ENCODE measurements at places on chromosomes 3 and 15.

GRCh38 chr3:124557-125179 is 71.9 kb upstream of the CHL1 start:
- no peak for DNase-seq

DNA sequence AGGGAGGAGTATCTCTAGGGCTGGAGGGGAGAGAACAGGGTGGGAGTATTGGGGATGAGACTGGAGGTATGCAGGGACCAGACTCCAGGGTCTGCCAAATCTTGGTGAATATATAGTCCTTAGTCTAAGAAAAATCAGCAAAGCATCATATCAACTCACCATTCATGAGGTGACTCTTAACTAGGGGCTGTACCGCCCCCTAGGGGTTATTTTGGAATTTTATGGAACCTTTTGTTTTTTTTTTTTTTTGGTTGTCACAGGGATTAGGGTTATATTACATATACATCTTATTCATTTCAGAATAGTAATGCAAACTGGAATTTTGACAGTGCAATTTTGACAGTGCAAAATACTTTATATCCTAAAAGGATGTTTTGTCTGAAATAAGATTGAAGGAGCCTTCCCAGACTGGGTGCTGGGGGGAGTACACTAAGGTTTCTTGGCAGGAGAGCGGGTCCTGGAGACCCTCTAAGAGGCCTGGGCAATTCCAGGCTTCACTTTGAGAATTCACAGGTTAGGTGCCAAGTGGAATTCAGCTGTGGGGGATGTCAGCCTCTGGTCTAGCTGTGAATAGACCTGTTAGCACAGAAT is 7.5 kb downstream of the CMTM7 start:
- no peak for DNase-seq

GRCh38 chr15:75107516-75107907 is 84.1 kb downstream of the PPCDC start:
- DNase-seq = no peak

DNA sequence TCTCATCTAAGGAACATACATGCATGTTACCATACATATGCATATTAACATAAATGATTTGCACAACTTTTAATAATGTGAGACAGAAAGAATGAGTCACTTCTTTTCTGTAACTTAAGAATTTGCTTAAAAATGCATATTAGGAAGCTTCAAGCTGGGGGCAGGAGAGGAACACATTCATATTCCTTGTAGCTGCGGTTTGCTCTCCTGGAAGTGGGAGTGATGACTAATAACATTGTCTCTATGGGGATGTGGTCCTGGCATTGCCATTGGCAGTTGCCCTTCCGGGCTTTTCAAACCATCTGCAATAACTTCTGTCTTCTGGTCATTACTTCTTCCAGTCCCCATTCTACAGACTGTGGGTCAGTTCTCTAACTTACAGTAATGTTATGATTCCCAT is 15.6 kb downstream of the CHST2 start:
- DNase-seq = no peak

GRCh38 chr15:42037656-42038055 is 16.8 kb upstream of the PLA2G4E start:
- no peak for DNase-seq
